ENCODE measurements at places on chromosomes 4 and X.

DNA sequence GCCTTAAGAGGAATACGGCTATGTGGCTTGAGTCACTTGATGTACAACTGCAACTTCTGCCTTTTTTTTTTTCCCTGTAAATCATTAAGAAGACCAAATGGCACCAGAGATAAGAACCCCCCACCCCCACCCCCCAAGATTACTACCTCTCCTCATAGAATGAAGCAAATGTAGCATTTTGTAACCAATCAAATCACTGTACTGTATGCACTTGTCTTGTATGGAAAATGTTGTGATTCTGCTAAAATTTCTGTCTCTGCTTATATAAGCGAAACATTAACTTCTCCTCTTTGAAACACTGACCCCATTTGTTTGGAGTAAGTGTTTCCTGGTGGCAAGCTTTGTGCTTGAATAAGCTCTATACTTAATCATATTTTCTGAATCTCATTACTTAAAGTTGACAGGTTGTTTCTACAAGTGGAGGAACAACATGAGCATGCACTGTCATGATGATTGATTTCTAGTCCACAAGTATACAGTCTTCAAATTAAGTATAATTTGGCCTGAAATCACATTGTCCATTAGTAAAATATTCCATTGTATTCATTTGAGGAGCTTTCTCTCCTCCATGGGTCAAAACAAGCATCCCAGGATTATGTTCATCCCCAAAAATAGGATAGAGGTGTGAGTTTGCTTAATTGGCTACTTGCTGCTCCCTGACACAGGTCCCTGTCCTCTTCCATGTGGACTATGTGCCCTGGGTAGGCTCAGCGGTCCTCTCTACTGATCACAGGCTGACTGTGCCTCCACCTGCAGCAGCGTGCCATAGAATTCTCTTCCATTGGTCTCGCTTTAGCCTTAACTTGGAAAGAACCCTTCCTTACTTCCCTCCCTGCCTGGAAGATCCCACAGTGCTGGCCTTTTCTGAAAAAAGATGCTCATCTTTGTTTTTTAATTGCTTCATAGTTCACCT is 104.0 kb upstream of the BMP2K start:
- DNase-seq = no peak

DNA sequence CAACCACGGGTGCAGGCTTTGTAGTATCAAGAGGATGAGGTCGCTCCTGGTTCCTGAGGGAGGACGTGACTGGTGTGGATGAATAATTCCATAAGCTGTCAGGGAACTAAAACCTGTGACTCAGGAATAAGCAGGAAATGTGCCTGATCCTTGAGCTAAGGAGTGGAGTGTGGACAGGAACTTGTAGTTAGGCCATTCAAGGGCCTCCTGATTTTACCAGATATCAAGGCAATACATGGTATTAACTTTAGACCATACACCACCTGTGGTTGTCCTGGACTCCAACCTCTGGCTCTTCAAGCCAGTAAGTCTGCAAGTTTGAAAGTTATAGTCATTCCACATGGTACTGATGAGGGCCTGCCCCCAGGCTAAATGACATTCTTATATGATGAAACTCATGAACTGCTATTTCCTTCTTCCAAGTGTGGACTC is 12.1 kb upstream of the ING2 start:
- no peak for DNase-seq

- no peak for DNase-seq
These were observed 7.9 kb upstream of the PTPN13 start for GRCh38 chr4:86586160-86586572.

- DNase-seq = no peak
These were observed 55.6 kb downstream of the MAP7D2 start for GRCh38 chrX:20060961-20061748.

- peak; percentile 4 for DNase-seq
These were observed 52.8 kb downstream of the FAM47C start for GRCh38 chrX:37060999-37061398.

GRCh38 chrX:19886375-19886774 is 1.0 kb downstream of the SH3KBP1 start:
- no peak for DNase-seq

GRCh38 chrX:97308171-97308570 is 424.5 kb downstream of the RPA4 start:
- no peak for DNase-seq

- DNase-seq = peak; percentile 40
These were observed 352.6 kb upstream of the FAM241A start for GRCh38 chr4:111792632-111793031.

DNA sequence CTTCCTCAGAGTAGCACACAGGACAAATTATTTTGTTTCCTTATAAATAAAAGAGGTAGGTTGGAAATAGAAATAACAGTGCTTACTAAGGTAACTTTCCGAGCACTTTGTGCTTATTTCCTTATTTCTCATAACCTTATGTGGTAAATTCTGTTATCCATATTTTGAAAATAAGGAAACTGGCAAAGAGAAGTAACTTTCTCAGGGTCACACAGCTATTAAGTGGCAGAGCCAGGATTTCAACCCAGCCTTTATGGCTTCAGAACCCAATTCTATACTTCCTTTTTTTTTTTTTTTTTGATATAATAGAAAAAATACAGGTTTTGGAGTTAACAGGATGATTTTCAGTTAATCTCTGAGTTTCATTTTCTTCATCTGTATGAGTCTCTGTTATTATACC is 3.3 kb downstream of the UTP3 start:
- no peak for DNase-seq

DNA sequence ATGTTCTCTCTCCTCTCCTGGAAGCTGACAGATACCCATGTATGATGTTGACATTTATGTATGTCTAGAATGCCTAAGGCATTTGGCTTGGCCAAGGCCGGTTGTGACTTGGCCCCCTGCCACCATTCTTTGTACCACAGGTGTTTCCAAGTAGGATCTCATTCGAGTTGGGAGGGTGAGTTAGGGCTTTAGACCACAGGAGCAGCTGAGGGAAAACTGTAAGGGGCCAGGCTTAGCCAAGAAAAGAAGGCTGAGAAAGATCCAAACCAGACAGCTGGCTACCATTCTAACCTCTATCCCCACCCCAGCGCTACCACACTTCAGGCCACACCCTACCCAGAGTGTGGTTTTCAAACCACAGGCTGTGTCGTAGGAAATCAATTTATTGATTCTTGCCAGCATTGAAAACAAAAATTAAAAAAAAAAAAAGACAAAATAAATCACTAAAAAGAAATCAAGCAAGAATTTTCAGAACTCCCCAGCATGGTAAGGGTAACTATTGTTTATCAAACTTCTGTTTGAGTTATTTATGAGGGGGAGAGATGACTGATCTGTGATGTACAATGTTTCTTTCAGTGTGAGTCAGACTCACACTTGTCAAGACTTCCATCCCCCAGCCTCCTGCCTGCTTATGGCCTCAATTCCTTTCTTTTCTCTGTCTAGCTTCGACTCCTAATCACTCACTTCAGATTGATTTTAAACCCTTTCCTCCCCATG is 9.9 kb downstream of the TMSB4X start:
- DNase-seq = no peak

DNA sequence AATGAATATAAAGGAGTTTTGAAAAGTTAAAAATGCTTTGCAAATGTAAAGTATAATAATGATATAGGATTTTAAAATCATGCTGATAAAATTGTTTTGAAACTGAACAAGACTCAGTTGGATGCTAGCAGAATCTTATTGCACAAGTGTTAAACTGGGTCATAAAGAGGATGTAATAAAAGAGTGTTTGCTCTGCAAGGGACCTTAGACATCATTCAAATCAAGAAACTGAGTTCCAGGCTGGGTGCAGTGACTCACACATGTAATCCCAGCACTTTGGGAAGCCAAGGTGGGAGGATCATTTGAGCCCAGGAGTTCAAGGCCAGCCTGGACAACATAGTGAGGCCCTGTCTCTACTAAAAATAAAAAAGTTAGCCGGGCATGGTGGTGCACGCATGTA is 27.5 kb upstream of the DUSP21 start:
- DNase-seq = no peak

DNA sequence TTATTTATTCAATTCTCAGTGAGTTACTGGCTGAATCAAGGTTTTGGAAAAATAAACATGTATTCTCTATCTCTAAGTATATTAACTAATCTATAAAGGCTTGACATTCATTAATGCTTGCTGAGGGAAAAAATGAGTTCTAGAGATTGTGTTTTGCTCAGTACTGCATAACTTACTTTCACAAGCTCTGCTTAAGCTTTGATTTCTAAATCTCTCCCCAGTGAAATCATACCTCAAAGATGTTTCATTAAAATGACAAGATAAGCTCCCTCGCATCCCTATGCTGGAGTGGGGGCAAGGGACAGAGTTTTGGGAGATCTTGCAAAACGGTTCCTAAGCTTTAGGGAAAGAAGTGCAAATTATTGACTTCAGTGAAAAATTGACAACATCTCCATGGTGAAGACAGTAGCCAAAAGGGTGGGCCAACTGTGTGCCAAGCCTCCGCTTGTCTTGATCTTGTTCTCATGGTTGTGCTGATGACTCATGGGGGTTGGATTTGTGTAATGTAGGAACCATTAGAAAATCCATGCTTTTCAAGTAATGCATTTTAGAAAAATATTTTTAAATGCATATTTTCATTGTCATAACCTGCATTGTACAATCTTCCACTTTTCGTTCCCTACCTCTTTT is 521.4 kb downstream of the RPA4 start:
- no peak for DNase-seq

GRCh38 chr4:20297261-20297660 is 45.6 kb downstream of the SLIT2 start:
- DNase-seq = no peak

GRCh38 chr4:76212851-76213414 is 691 bp downstream of the SCARB2 start:
- peak; percentile 51 for DNase-seq

DNA sequence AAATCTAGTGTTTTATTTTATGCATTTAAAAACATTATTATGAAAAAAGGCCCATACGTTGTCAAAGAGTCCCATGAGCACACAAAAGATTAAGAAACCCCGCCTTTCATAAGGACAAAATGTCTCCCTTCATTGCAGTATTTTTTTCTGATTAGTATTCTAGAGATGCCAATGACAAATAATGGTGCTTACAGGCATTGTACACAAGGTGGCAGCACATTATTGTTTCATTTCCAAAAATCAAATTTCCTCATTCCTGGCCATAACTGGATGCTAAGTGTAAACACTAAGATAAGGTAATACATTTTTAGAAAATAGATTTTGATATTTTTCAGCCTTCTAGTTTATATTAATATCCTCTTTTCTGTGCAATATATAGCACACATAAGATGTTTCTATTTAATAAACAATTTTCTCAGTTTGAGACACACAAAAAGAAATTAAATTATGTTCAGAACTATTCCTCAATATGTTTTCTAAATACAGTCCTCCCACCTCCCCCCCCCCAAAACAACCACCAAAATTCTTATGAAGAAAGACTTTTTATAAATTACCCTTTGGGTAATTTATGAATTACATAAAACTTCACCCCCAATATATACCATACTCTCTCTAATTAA is 47.7 kb downstream of the TIGD2 start:
- no peak for DNase-seq

- DNase-seq = no peak
These were observed 548 bp upstream of the MAML3 start for GRCh38 chr4:140154572-140154891.

- DNase-seq = no peak
These were observed 257.6 kb upstream of the CLNK start for GRCh38 chr4:10942156-10942555.

DNA sequence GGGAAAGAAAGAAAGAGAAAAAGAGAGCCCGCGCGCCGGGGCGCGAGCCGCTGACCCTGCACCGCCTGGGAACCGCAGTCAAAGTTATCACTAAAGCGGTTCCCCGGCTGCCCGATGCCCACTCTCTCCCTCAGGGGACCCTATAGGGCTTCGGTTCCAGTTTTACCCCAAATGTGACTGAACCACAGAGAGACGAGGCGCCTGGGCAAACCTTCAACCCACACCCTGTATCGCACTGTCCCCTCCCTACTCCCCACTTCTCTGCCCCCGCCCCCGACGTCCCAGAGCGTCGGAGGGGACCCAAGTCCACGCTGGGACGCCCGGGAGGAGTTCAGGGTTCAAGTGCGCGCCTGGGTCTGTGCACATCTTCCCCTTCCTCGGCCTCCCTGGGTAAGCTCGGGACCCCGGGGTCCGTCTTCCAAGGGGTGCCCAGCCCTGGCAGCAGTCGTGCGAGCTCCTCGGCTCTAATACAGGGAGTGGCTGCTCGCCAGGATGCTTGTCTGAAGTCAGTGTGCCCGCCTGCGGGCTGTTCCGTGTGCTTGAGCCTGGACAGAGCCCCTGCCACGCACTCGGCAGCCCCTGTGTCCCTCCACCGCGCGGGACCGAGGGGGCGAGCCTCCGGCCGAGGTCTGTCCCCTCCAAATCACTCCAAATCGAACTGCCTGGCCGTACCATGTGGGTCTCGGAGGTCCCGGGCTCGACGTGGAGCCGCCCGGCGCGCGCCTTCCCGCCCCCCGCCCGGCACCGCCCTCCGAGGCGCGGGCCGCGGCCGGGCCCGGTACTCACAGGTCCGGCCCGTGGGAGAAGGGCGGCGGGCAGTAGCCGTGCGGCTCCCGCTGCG is 960 bp downstream of the TRPC3 start:
- DNase-seq = peak; percentile 32

DNA sequence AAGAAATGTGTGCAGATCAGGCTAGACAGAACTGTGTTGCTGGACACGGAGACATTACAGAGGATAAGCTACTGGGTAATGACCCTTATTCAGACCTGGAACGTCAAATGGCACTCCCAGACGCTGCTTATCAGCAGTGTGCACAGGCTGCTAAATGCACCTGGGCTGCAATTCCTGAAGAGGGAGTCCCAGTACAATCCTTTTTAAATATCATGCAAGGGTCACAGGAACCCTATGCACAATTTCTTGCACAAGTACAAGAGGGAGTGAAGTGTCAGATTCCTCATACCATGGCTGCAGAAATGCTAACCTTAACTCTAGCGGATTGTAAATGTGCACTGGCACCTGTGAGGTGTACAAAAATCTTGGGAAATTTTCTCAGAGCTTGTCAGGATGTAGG is 16.9 kb downstream of the SPIN2B start:
- no peak for DNase-seq

DNA sequence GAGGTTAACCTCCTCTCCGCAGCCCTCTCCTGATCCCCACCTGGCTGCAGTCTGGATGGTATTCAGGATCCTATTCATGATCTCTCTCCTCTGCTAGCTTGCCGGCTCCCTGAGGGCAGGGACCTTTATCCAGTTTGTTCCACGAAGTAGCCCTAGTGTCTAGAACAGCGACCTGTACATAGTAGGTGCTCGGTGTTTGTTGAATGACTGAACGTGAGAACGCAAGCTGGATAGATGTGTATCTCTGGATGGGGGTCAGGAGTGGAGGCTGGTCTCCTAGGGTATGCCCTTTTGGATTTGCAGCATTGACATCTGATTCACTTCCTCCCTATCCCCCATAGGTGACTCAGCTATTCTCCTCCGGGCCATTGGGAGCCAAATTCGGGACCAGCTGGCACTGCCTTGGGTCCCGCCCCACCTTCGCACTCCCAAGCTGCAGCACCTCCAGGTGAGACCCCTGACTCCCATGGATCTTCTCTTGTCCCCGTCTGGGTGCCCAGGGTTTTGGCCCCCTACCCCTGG is 7.3 kb downstream of the CCDC22 start:
- DNase-seq = no peak

- no peak for DNase-seq
These were observed 214.2 kb downstream of the ZNF674 start for GRCh38 chrX:46330981-46331380.

All from HuH-7 (cell line).